Bladder microvascular endothelial cell (primary cell): ENCODE measurements at places on chromosomes 3 and 15. TPM values are rescaled to one million over a fixed set of nuclear protein-coding genes. Genes with fewer than 3 reads are reported as not detected.

NBEAL2 gene
- 21.7 and 37.3 TPM in 2 replicates for total RNA-seq

RAD51 gene
- 9.6 and 9.9 TPM in 2 replicates for total RNA-seq

APBA2 gene
- 3.1 and 36.4 TPM in 2 replicates for total RNA-seq

IRAK2 gene
- total RNA-seq, result 22.5 and 44.3 TPM in 2 replicates
